ENCODE measurements at places on chromosomes 7 and 10.
A peak's percentile ranks its signal among the peaks of the same experiment; 100 is the strongest.

GRCh38 chr10:70887804-70888800, at the start of gene PCBD1:
TSS of gene PCBD1 (minus strand) at chr10:70888565. CDS start at chr10:70888533, 32 bp downstream.
- peaks cover 16% of the 10 kb centered on the region for H3K36me3 ChIP-seq
- peak within 1 kb of the TSS; percentile 94 for H3K27ac ChIP-seq
- peak within 1 kb of the TSS; percentile 69 for H3K4me3 ChIP-seq
- no peaks in the 10 kb centered on the region for H3K27me3 ChIP-seq
- H3K4me1 ChIP-seq, result peaks cover 24% of the 10 kb centered on the region
- peak; percentile 88 for DNase-seq

GRCh38 chr10:88108115-88108610, 244.7 kb downstream of the PTEN start:
- no peaks in the 10 kb centered on the region for H3K36me3 ChIP-seq
- H3K27ac ChIP-seq, result no peak overlapping the region
- peak; percentile 60 for DNase-seq
- no peaks in the 10 kb centered on the region for H3K4me1 ChIP-seq
- no peaks in the 10 kb centered on the region for H3K27me3 ChIP-seq

DNA sequence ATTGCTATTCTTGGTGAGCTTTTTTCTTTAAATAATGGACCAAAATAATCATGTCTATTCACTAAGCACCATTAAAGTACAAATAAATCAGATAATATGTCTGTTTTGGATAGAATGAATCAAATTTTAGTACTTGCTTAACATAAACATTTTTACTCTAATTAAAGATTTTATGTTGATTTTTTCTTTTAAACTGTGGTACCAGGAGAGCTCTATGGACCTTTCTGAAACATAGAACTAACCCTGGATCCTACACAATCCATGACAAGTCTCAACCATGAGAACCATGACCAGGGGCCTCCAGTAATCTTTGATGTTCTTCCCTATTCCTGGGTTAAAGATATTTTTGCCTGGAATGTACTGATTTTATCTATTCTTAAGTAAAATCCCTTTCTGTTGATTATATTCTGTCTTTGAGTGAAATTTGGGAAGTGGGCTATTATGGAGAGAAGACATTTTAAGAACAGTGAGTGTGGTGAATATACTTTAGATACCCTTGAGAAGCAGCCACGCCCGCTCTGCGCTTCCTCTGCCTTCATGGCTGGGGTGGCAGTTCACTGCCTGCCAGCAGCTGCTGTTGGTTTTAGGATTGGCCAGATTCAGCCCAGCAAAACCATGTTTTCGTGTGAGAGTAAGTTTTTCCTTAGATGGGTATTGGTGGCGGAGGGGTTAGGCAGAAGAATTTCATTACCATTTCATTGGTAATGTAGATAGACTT, 42.2 kb upstream of the BHLHA15 start:
- no peaks in the 10 kb centered on the region for H3K27me3 ChIP-seq
- no peak overlapping the region for H3K27ac ChIP-seq
- H3K4me1 ChIP-seq, result no peaks in the 10 kb centered on the region

- DNase-seq, result no peak
- peak overlapping the region; percentile 10 for H3K27ac ChIP-seq
- H3K27me3 ChIP-seq, result no peaks in the 10 kb centered on the region
- peaks cover 7% of the 10 kb centered on the region for H3K4me1 ChIP-seq
Measured at GRCh38 chr10:89266721-89267453, 15.3 kb upstream of the LIPA start.

GRCh38 chr7:30474893-30475292, 3.7 kb downstream of the NOD1 start:
- peak; percentile 75 for DNase-seq
- H3K27me3 ChIP-seq, result no peaks in the 10 kb centered on the region
- peaks cover 48% of the 10 kb centered on the region for H3K4me1 ChIP-seq
- H3K27ac ChIP-seq, result no peak overlapping the region

GRCh38 chr7:97623333-97623732, 108.6 kb upstream of the TAC1 start:
- no peak overlapping the region for H3K27ac ChIP-seq
- H3K27me3 ChIP-seq, result no peaks in the 10 kb centered on the region
- no peak overlapping the region for H3K4me3 ChIP-seq
- H3K36me3 ChIP-seq, result no peaks in the 10 kb centered on the region
- DNase-seq, result no peak
- no peaks in the 10 kb centered on the region for H3K4me1 ChIP-seq

DNA sequence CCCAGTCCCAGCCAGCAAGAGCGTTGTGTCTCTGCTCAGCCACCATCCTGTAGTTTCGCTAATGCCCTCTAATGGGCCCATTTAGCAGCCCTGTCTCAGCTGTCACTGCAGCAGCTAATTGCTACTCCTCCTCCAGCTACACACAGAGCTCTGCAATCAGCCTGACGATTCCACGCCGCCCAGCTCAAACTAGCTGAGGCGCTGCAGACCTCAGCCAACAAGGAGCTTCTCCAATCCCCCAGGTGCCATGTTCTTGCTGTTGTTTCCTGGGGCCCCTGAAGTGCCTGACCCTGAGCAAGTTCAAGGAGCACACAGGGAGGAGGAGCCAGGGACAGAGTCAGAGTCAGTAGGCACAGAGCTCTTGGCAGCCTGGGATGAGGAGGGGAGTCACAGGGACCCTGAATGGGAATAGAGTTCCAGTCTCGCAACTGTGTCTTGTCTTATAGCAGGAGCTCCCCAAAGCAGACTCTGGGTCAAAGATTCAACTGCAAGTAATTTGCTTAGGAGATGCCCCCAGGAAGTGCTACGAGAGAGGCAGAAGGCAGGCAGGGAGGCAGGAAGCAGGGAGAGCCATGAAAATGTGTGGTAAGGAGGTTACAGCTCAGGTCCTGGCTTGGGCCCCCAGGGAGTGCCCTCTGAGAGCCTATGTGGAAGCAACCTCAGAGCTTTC, 135.8 kb upstream of the UNC5B start:
- no peak overlapping the region for H3K4me3 ChIP-seq
- H3K27ac ChIP-seq, result no peak overlapping the region
- H3K36me3 ChIP-seq, result no peaks in the 10 kb centered on the region
- H3K27me3 ChIP-seq, result peaks cover 8% of the 10 kb centered on the region
- DNase-seq, result no peak

DNA sequence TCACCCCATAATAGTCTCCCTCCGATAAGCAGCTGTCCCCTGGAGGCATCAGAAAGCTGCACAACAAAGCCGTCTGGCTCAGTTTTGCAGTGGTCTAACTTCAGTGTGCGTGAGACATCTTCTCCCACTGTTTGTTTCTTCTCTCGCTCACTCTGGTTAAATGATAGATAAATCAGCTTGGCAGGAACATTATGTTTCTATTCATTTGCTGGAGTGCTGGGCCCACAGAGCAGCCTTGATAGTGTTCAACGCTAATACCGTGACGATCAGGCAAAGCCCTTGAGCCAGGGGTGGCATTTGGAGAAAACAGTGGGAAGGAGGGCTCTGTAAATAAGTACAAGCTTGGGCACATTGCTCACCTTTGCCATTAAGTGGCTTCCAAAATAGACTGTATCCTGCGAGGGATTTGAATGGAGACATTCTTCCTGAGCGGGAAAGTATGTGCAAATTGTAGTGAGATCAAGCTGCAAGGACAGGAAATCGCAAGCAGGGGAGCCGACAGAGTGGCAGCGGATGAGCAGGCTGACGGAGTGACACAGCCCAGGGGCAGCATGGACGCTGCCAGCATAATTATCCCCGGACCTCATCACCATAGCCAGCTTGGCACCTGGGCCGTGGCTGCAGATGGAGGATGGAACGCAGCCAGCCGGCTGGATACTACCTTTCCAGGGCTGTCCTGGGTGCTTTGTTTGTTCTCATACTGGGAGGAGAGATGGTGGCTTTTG, 256.8 kb upstream of the FZD8 start:
- no peak overlapping the region for H3K4me3 ChIP-seq
- no peak for DNase-seq
- no peak overlapping the region for H3K27ac ChIP-seq
- no peaks in the 10 kb centered on the region for H3K36me3 ChIP-seq

DNA sequence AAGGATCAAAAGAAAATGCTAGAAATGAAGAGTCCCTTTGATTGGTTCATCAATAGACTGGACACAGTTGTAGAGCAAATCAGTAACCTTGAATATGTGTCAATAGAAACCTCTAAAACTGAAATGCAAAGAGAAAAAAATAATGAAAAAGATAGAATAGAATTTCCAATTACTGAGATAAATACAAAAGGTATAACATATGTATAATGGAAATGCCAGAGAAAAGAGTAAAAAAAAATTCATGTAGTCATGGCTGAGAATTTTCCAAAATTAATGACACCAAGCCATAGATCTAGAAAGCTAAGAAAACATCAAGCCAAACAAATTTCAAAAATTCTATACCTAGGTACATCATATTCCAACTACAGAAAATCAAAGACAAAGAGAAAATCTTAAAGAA, 62.0 kb upstream of the HGF start:
- H3K4me1 ChIP-seq, result no peaks in the 10 kb centered on the region
- H3K27me3 ChIP-seq, result no peaks in the 10 kb centered on the region
- DNase-seq, result no peak
- H3K27ac ChIP-seq, result no peak overlapping the region

DNA sequence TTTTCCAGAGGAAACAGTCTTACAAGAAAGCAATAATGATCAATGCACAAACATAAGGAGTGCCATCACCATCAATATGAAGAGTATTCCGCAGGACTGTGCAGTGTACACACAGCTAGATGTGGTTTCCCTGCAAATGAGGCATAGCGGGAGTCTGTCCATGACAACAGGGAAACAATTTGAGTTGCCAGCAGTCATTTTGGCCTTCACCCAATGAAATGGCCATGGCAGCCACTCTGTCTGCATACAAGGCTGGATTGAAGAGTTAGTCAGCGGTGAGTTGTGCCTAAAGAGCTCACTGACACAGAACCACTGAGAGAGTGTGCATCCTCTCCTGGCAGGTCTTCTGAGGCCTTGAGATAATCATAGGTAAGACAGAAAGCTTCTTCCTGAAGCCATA, 303.3 kb downstream of the IPMK start:
- no peak overlapping the region for H3K27ac ChIP-seq
- H3K4me3 ChIP-seq, result no peak overlapping the region
- H3K36me3 ChIP-seq, result no peaks in the 10 kb centered on the region
- no peaks in the 10 kb centered on the region for H3K4me1 ChIP-seq

- H3K36me3 ChIP-seq, result no peaks in the 10 kb centered on the region
- H3K27me3 ChIP-seq, result peaks cover 2% of the 10 kb centered on the region
- H3K27ac ChIP-seq, result no peak overlapping the region
- DNase-seq, result no peak
Measured at GRCh38 chr10:2982146-2982545, 85.2 kb upstream of the PFKP start.

DNA sequence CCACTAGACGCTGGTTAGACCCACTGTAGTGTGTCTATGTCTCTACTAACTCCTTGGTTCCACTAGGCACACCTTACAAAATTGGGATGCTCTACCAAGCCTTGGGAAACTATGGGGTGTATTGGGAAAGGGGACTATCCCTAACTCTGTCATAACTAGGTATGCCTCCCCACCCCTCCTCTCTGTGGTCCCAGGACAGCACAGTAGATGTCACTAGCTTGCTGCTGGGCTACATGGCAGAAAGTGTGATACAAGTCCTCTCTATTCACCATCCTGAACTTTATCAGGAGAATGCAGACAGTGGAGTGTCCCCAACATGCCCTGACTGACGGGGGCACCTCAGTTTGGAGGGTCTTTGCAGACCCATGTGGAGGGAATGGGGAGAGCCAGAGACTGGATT, 30.3 kb upstream of the TMEM273 start:
- DNase-seq, result no peak
- H3K4me3 ChIP-seq, result no peak overlapping the region
- H3K27me3 ChIP-seq, result peaks cover 4% of the 10 kb centered on the region
- H3K36me3 ChIP-seq, result no peaks in the 10 kb centered on the region
- H3K27ac ChIP-seq, result no peak overlapping the region

- DNase-seq, result no peak
- H3K4me1 ChIP-seq, result no peaks in the 10 kb centered on the region
- H3K27ac ChIP-seq, result no peak overlapping the region
- peaks cover 6% of the 10 kb centered on the region for H3K36me3 ChIP-seq
- no peak overlapping the region for H3K4me3 ChIP-seq
Measured at GRCh38 chr7:11078247-11078834, 104.7 kb downstream of the PHF14 start.

DNA sequence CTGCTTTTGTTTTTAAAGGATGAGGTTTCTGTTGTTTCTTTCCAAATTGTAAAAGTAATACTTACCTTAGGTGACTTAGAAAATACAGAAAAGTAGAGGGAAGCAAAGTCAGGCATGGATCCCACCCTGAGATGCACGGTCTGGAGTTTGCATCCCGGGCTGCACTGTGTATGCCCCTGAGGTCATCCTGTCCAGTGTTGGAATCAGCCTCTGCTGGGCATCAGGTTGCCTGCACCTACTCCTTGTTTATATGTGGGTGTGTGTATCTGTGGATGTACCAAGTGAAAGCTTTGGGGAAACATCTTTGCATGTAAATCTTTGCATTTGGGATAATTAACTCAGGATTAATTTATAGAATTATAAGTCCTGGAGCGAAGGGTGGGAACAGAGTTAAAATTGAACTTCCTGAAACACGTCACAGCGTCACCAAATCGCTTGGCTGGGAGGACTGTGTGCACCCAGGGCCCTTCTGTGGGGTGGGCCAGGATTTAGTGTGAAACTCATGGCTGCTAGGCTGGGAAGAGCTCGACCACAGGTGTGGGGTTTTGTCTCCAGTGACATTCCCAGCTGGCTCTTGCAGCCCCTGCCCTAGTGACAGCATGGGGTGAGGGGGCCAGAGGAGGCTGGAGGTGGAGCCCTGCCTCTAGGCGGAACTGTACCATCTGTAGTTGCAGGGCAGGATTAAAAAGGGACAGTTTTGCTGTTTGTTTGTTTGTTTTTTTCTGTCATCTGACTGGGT, 27.9 kb downstream of the GTF2IRD1 start:
- H3K4me1 ChIP-seq, result peaks cover 85% of the 10 kb centered on the region
- H3K36me3 ChIP-seq, result no peaks in the 10 kb centered on the region
- no peaks in the 10 kb centered on the region for H3K27me3 ChIP-seq
- DNase-seq, result no peak

DNA sequence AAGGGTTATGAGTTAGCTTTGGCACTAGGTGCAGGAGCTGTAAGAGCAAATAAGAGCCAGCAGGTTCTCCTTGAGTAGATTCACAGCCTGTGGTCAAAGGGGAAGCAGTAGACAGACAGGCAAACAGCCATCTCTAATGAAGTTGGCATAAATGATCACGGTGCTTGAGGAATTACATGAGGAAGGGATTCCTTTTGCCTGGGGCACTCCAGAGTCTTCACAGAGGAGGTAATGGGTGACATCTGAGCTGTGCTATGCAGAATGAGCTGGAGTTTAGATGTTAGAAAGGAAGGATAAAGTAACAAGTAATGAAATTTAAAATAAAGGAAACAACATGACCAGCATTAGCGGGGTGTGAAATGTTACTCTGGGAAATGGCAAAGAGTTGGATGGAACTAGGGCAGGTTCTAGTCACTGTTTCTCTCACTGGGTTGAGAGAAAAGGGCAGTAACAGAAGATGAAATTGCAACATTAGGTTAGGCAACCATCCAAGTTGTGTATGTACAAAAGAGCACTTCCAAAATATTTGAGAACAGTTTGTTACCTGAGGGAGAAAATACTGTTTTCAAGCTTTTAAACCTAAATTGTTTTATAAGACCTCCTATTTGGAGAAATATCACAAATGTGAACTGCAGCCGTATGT, 613.8 kb downstream of the PHTF2 start:
- H3K27me3 ChIP-seq, result no peaks in the 10 kb centered on the region
- no peak overlapping the region for H3K27ac ChIP-seq
- no peak overlapping the region for H3K4me3 ChIP-seq
- no peak for DNase-seq
- no peaks in the 10 kb centered on the region for H3K36me3 ChIP-seq
- no peaks in the 10 kb centered on the region for H3K4me1 ChIP-seq

- no peak overlapping the region for H3K4me3 ChIP-seq
- H3K27me3 ChIP-seq, result no peaks in the 10 kb centered on the region
- H3K36me3 ChIP-seq, result no peaks in the 10 kb centered on the region
Measured at GRCh38 chr10:63726867-63727266, 205.7 kb downstream of the REEP3 start.
